ENCODE measurements at places on chromosomes 11 and 22. TPM values are rescaled to one million over a fixed set of nuclear protein-coding genes. Genes with fewer than 3 reads are reported as not detected.

SLC36A4 gene
- 21.7 TPM for polyA plus RNA-seq

SAAL1 gene
- 27.8 TPM for polyA plus RNA-seq

DTX4 gene
- polyA plus RNA-seq, result 43.4 TPM

GRM5 gene
- 0.17 TPM for polyA plus RNA-seq

DMC1 gene
- 5.4 TPM for polyA plus RNA-seq

PTPN5 gene
- 0.32 TPM for polyA plus RNA-seq

TMEM191B gene
- not detected for polyA plus RNA-seq

CBX6 gene
- 37.5 TPM for polyA plus RNA-seq

CCND1 gene
- 142 TPM for polyA plus RNA-seq

MRGPRX3 gene
- polyA plus RNA-seq, result not detected

SLC1A2 gene
- 0.22 TPM for polyA plus RNA-seq

GUCY1A2 gene
- 3.0 TPM for polyA plus RNA-seq

ADM gene
- 7.7 TPM for polyA plus RNA-seq

GRCh38 chr11:116257883-116258282, 514.9 kb downstream of the BUD13 start:
- no peak for DNase-seq

DNA sequence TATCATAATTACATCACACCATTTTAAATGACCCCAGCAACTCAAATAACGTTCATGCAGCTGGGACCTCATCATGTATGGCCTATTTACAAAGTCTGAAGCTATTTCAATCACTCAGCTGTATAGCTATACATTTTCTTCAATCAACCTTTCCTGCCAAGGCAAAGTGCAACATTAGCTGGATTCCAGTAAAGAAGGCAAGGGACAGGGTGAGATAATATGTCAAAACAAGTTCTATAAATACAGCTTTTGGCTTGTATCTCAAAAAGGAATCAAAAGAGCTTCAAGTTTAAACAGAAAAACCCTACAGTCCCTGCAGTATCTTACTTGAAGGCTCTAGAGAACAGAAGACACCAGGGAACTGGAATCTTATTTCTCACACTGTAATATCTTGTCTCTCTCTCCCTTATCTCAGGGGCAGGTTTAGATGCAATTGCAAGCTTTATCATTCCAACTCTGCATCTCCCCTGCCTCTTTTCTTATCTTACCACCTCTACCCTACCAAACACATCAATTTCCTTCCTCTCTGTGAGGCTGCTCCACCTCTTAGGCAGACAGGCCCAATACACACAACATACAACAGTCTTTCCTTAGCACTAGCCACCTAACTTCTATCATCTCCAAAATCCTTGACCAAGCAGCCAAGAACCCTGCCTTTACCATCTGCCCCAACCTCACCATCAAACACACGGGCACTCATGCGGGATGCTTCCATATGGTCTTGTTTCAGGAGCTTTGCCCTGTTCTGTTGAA, 34.5 kb downstream of the CELF1 start:
- no peak for DNase-seq

- DNase-seq, result no peak
Observed at GRCh38 chr11:1557051-1557884, 14.8 kb downstream of the DUSP8 start.

GRCh38 chr11:131353766-131354165, 16.6 kb upstream of the NTM start:
- no peak for DNase-seq

DNA sequence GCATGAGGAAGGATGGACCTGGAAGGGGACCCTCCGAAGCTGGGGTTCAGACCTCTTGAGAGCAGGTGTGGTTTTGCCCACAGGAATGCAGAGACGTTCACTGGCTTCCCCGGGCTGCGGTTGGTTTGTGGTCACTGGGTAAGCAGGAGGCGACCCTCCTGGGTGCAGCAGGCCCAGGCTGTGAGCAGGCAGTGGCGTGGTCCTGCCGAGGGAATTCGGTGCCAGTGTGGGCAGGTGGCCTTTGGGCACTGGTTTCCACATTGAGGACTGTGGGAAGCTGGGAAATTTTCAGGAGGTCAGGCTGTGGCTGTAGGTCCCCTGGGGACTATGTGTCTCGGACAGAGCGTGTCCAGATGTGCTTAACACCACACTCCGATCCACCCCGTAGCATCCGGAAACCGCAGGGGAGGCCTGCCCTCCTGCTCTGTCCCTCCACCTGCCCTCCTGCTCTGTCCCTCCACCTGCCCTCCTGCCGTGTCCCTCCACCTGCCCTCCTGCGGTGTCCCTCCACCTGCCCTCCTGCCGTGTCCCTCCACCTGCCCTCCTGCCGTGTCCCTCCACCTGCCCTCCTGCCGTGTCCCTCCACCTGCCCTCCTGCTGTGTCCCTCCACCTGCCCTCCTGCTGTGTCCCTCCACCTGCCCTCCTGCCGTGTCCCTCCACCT, 27.5 kb downstream of the TPCN2 start:
- no peak for DNase-seq

GRCh38 chr11:64602466-64603070, 11.5 kb downstream of the SLC22A12 start:
- DNase-seq, result no peak

DNA sequence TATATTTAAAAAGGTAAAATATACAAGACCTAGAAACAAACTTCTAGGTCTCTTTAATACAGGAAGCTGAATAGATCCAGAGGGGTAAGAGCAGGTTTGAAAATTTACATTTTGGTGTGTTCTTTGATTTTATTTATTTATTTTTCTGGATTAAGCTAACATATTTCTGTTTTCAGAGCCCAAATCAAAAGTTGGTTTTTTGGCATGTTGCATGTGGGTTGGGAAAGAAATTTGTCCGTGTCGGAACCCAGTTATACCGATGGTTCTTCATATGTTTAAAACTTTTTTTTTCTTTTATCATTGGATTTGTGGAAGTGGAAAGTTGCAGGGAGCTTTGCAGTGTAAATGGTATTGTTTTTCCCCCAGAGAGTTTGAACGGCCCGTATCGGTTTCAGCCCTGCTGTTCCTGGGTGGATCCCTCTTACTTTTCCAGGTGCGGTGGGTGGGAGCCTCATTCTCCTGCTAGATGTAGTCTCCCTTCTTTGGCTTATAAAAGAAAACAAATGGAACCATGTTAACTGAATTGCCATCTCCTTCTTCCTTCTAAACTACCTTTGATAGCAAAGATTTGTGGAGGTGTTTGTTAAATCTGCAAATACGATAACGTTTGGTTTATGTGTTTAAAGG, 746 bp downstream of the CTNND1 start:
- no peak for DNase-seq

GRCh38 chr22:24165673-24166072, 15.6 kb upstream of the SUSD2 start:
- no peak for DNase-seq

DNA sequence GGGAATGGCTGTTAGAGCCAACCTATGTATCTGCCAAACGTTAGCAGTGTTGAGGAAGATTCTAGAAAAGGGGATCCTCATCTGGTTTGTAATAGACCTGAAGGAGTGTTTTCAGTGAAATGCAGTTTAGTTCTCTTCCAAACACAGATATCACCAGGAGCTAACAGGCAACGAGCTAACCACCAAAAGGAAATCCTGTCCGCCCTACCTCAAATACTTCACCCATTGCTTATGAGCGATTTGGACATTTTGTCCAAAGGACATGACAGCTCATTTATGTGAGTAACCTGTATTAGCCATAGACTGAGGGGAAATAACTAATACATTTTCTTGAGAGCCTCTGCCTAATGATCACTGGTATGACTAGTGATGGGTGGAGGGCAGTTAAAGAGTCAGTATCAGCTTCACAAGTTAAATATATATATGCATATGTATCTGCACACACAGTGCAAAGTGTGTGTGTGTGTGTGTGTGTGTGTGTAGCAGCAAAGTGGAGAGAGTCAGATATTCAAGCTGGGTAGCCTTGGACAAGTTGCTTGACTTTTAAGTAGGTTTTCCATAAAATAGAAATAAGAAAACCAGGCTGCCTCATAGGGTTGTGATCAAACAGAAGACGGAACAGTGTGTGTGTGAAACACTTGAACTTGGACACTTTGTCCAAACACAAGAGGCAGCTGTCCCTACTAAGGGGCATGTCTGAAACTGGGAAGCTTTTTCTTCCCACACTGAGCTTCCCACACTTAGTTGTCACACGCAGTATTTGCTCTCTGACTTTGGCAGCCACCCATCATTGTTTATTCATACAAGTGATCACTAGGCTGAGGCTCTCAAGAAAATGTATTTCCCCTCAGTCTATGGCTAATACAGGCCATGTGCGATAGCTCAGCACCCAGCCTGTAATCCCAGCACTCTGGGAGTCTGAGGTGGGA, 940 bp upstream of the C11orf91 start:
- peak; percentile 27 for DNase-seq

DNA sequence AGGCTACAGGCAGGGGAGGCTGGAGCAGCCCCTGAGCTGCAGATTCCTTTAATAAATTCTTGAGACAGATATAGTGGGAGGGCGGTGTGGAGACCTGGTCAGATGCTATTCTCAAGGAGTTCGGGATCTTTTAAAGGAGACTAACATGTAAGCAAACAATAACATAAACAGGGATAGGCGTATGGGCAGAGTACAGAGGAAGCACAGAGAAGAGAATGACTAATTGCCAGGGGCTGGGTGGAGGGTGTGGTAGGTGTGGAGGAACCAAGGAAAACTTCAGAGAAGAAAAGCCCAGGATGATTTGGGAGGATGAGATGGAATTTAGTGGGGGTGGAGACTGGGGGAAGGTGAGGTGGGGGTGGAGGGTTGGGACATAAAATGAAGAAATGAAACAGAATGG, 9.7 kb upstream of the HEPHL1 start:
- no peak for DNase-seq

DNA sequence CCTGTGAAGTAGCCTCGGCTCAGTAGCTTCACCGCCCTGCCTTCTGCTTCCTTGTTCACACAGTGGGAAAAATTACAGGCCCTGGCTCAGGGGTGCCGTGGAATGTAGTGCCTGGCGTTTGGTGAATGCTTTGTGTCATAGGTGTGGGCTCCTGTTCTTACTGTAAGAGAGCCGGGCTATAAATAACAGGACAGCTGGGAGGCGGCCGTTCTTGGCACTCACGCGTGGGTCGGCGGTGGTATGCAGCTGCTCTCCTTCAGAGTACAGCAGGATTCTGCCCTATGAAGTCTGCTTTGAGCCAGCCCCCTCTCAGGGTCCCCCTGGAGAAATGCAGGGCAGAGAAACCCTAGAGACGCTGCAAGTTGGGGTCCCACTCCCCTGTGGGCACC, 84.2 kb downstream of the CTTN start:
- DNase-seq, result no peak

DNA sequence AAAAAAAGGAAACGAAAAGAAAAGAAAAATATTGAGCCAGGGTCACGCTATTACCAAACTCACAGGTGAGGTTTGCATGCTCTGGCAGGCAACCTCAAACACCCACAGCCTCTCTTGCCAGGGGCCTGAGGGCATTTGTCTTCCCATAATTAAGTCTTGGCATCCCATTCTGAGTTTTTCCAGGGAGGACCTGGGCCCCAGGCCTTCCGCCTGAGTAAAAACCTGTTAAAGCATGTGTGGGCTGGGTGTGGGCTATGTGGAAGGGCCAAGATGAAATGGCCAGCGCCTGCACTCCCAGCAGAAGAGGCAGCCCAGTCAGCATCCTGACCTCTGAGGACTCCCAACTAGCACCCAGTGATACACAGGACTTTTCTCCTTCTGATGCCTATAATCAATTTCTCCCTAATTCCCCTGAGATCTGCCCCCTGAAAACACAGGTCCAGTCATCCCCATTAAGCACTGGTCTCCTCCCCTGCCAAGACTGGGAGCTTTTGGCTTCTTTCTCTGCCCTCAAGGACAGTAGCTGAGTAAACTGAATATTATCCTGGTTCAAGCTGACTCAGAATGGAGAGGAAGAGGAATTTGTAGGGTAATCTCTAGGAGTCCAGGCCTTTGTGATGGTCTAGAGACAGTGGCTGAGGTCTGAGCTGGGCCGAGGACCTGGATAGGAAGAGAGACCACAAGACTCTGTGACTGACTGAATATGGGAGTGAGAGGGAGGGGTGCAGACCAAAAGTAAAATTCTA, 35.6 kb upstream of the ACER3 start:
- DNase-seq, result no peak

- DNase-seq, result no peak
Observed at GRCh38 chr11:32931606-32932005, 39.0 kb downstream of the QSER1 start.

- no peak for DNase-seq
Observed at GRCh38 chr11:47887910-47888569, 39.9 kb upstream of the NUP160 start.

DNA sequence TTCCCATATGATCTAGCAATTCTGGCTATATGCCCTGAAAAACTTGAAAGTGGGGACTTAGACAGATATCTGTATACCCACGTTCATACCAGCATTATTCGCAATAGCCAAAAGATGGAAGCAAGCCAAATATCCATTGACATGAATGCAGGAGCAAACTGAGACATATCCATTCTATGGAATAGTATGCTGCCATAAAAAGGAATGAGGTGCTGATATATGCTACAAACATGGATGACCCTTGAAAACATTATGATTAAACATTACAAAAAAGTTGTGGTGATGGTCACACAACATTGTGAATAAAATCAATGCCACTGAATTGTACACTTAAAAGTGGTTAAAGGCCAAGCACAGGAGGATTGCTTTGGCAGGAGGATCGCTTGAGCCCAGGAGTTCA, 25.5 kb downstream of the MFNG start:
- DNase-seq, result no peak

DNA sequence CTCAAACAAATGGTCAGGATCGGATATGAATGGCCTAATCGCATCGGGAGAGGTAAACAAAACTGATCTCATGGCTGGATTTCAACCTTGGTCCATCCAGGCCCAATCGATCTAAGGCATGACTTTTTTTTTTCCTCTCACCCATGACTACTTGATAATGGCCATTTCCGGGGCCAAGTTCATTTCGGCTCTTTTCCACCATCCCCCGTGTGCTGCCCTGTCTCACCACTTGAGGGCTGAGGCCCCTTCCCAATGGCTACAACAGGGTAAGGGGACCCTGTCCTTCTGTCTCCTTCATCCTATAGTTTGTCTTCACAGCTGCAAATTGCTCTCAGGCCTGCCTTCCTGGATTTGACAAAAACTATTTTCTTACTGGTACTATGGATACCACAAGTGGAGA, 26.7 kb downstream of the GRAP2 start:
- DNase-seq, result no peak

DNA sequence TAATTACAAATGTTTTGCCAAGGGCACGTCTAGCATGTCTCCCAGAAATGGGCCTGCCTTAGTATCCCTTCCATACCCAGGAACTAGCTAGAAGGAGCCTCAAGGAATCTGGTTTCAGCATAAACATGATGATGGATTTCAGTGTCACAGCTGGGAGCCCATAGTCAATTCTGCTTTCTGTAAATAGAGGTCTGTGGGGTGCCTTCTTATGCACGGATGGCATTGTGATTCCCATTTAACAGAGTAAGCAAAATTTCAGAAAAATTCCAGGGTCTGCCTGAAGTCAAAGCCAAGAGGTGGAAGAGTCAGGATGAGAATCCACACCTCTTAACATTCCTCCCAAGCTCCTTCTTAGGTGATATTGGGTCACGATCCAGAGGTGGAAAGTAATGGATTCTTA, 12.1 kb downstream of the DUSP18 start:
- DNase-seq, result no peak

GRCh38 chr11:100404907-100405306, 282.2 kb upstream of the ARHGAP42 start:
- no peak for DNase-seq

Measured in right renal cortex interstitium (tissue), 3 donors.